GM10248 (cell line): ENCODE measurements at places on chromosomes 3 and 15.

DNA sequence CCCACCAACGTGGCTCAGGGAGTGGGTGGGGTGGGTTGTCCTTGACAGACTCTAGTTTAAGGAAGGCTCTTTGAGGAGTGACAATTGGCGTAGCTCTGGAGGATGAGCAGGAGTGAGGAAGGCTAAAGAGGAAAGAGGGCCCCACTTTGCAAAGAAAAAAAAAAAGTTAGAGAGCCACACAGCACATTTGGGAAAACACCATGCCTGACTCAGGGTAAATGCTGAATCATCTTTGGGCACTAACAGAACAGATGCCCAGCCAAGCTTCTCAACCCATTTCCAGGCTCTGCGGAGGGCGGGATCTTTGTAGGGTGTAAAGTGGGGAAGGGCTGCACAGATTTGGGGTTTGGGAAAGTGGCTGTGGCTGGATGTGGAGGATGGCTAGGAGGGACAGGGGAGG, 179.1 kb upstream of the RGMA start:
- DNase-seq, result no peak

GRCh38 chr3:147297761-147298350, 108.5 kb downstream of the ZIC4 start:
- no peak for DNase-seq

DNA sequence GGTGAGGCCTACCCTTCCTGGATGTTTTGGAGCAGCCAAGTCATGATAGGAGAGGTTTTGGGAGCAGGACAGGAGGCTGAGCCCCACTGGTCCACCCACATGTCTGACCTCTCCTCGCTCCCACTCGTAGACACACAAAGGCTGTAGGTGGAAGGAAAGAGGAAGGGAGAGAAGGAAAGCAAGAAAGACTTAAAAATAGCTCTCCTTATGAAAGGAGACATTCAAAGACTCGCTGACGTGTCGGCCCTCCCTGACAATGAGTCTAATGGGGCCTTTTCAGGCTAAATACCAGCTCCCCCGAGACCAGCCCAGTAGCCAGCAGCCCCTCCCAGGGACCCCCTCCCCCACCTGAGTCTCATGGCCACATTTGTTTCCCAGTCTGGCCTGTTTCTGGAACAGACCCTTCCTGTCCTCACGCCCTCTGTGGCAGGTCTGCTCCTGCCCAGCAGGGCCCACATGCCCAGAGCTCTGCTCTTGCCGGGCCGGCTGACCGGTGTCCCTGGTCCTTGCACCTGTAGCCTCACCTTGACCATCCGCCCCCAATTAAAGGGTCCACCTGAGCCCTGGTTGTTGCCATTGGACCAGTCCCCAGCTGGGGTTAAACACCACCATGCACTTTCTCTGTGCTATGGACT, 49.3 kb downstream of the FGD5 start:
- DNase-seq, result peak; percentile 59

- DNase-seq, result no peak
These were observed 348.9 kb upstream of the CBLB start for GRCh38 chr3:106217745-106218144.

DNA sequence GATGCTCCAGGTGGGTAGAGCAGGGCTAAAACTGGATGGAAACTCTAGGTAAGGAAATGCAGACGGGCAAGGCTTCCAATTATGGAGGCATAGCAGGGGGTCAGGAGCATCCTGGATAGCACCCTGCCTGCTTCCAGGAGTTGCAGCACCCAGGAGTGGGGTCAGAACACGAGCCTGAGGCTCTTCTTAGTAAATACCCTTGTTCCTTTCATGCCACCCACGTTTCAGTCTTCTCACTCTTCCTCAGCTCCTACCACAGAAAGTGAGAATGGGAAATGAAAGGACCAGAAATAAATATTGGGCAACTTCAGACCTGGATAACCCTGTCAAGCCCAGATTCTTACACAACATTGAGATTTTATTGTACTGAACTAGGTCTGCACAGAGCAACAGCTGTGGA, 16.4 kb downstream of the CCR1 start:
- DNase-seq, result no peak

- peak; percentile 6 for DNase-seq
These were observed 31.6 kb upstream of the ACAD9 start for GRCh38 chr3:128847666-128848370.

DNA sequence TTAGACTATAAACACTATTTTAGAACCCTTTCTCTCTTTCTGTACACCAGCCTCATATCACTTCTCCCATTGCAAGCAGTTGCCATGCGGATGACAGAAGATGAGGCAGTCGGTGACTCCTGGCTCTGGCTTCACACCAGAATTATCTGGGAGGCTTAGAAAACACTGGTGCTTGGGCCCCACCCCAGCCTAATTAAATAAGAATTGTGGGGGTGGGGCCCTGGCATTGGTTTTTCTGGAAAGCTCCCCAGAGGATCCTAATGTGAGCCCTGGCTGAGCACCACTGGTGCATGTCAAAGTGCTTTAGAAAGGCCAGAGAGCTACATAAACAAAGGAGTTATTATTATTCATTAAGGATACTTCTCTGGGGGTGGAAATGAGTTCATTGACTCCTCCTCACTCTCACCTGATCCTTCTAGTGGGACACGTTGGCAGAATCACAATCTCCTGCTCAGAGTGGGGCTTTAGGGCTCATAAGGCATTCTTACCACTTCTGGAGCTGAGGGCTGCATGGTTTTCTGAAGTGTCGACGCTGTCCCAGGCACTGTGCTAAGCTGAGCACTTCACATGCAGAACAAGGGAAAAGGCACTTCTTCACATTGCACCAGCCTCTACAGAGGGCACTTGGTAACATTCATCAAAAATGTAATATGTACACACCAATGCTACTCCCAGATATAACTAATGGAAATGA, 188.5 kb upstream of the TLE3 start:
- DNase-seq, result no peak

GRCh38 chr3:106302451-106303221, 433.8 kb upstream of the CBLB start:
- DNase-seq, result peak; percentile 48

DNA sequence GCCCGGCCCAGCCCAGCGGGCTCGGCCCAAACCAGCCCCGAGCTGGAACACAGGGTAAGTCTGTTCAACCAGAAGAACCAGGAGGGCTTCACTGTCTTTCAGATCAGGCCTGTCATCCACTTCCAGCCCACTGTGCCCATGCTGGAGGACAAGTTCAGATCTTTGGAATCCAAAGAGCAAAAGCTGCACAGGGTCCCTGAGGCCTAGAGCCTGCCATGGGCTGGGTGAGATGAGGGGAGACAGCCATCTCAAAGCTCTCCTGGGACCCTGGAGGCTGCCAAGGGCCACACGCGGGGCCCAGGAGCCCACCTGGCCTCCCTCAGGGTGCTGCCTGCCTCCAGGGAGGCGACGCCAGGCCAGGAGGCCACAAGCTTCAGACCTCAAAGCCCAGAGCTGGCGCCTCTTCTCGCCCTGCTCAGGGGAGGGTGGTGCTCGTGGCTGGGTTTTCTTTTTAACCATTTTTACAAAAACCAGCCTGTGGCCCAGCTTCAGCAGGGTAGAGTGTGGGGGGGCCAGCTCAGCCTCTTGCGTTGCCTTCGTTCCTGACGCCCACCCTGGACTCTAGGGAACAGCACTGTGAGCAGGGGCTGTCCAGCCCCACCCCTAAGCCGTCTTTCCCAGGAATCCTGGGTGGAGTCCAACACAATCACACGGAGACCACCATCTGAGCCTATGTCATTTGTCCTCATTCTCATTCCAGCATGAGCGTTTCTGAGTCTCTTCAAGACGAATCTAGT, 107.0 kb downstream of the ETFA start:
- no peak for DNase-seq

DNA sequence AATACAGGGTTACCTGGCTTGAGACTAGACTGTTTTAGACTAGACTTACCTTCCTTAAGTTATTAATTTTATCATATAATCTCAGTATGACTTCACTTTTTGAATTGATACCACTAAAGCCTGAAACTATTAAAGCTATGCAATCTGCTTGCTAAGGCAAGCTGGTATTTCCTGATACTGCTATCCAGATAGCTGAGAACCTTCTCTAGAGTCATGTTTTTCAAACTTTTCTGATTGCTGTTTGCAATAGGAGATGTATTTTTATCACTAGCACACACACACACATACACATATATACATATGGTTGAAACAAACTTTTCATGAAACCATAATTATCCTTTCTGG, 9.3 kb upstream of the MAGI1 start:
- DNase-seq, result no peak

DNA sequence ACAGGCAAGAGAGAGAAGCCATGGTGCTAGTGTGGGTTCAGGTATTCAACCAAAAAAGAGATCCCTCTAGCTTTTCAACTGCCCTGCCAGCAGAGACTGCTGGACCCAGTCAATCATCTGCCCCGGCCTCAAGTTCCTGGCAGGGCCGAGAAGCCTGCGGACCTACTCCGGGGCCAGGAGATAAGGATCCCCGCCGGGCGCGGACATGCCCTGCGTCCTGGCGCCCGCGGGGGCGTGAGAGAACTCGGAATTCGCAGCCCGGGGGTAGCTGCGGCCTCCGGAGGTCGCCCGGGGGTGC, 821 bp upstream of the MAGI1 start:
- DNase-seq, result peak; percentile 17

- DNase-seq, result no peak
These were observed 455.3 kb upstream of the PDZRN3 start for GRCh38 chr3:74080056-74080461.

- no peak for DNase-seq
These were observed 10.1 kb downstream of the PDCD6IP start for GRCh38 chr3:33808559-33808958.

- DNase-seq, result no peak
These were observed 22.6 kb upstream of the SATB1 start for GRCh38 chr3:18447720-18448119.

- DNase-seq, result no peak
These were observed at the start of gene CX3CR1 for GRCh38 chr3:39279745-39280517. Gene CX3CR1 (minus strand): TSS chr3:39280036. CDS start chr3:39266509, 13,527 bp downstream.

DNA sequence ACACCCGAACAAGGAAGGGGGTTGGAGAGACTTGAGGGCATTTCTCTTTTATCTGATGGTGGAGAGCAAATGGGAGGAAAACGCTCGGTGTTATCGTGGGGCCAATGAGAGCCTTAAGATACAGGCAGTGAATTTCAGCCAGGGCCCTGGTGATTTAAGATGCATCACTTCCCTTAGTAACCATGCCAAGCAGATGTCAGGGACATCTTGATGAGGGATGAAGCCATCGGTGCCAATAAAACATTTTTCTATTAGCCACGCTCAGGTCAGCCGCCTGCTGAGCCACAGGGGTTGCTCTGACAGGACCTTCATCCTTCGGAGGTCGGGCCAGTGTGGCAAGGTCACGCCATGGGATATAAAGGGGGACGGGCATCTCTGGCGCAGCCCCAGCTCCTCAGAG, 10.6 kb downstream of the IQSEC1 start:
- DNase-seq, result no peak

- DNase-seq, result no peak
These were observed 647.7 kb downstream of the ZPLD1 start for GRCh38 chr3:103082501-103082900.

DNA sequence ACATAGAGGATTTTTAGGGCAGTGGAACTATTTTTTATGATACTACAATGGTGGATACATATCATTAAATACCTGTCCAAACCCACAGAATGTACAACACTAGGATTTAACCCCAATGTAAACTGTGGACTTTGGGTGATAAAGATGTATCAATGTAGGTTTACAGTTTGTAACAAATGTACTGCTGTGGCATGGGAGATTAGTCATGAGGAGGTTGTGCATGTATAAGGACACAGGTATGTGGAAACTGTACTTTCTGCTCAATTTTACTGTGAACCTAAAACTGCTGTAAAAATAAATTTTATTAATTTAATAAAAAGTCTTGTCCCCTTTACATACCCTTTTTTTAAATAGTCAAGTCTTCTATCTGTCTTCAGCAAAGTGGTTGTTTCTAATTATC, 322.5 kb upstream of the EPHA3 start:
- no peak for DNase-seq

- DNase-seq, result no peak
These were observed 22.3 kb downstream of the C2CD4B start for GRCh38 chr15:62142736-62143135.

GRCh38 chr3:170079536-170080165, 41.9 kb downstream of the GPR160 start:
- DNase-seq, result no peak

DNA sequence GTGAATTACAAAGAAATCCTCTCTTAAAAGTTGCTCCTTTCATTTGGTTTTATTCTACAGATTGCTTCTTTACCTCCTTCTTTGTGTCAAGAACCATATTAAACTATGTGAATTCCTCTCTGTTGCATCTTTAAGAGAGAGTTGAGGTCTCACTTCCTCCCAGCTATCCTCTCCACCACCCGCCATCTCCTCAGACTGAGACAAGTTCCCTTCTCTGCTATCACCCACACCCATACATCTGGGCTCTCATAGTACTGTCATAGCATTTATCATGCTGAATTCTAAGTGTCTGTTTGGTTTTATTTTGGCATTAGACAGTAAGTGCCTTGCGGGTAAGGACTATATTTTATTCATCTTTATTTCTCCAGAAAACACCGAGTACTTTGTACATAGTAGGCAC, 54.2 kb downstream of the B3GALNT1 start:
- no peak for DNase-seq

GRCh38 chr3:73418681-73419080, 206.1 kb downstream of the PDZRN3 start:
- no peak for DNase-seq

DNA sequence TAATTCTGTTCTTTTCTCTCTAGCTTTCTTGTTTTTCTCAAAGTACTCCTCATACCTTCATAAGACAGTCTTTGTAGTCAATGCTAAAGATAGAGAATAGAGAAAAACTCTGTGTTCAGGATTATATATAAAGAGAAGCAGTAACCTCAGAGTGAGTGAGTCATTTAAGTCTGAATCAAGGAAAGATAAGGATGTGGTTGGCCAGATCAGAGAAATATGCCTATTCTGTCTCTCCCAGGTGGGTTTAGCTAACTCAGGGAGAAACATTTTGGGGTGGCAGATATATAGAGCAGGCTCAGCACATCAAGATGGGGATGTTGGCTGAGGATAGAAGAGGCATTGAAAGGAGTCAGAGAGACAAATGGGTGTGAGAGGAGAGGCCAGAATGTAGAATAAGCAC, 31.4 kb downstream of the GTF2E1 start:
- DNase-seq, result no peak

DNA sequence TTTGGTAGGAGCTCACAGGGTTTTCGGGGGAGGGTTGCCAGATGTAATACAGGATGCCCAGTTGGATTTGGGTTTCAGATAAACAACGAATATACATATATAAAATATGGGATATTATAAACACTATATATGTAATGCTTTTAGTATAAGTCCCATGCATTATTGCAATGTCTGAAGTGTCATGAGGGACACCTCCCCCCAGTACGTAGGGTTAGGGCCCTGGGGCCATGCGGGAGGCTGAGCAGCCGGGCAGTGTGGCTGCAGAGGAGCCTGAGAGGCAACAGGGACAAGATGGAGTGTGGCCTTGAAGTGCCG, 148.9 kb downstream of the SMAD6 start:
- DNase-seq, result no peak
